GM20000 (cell line): ENCODE measurements at places on chromosomes 2 and 18.

DNA sequence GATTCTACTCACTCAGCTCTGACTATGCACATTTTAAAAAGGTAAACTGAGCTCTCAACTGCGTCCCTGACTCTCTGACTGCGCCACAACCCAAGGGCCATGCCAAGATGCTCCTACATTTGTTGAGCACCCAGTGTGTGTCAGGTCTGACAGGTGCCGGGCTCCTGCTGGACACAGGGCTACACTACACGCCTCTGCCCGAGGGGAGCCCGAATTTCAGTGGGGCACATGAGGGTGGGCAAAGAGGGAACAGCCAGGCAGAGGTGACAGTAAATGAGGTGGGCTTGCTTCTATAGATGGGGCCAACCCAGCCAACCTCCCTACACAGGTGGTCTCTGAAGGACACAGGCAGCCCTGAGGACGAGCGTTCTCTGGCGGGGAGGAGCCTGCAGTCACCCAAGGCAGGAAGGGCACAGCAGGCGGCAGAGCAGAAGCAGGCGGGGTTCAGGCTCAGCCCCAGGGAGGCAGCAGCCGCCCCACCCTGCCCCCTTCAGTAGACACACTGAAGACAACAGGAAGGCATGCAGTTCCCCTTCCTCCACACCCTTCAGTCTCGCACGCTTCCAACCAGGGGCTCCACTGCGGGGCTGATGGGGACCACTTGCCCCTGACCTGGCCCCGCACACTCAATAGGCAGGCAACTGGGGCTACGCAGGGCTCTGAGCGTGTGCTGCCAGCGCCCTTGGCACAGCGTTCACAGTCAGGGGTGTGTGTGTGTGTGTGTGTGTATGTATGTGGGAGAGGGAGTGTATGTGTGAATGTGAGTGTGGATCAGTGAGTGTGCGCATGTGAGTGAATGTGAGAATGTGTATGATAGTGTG is 98.4 kb downstream of the UXS1 start:
- DNase-seq, result no peak

GRCh38 chr18:46711444-46711863 is 45.4 kb downstream of the ST8SIA5 start:
- DNase-seq, result peak; percentile 33

DNA sequence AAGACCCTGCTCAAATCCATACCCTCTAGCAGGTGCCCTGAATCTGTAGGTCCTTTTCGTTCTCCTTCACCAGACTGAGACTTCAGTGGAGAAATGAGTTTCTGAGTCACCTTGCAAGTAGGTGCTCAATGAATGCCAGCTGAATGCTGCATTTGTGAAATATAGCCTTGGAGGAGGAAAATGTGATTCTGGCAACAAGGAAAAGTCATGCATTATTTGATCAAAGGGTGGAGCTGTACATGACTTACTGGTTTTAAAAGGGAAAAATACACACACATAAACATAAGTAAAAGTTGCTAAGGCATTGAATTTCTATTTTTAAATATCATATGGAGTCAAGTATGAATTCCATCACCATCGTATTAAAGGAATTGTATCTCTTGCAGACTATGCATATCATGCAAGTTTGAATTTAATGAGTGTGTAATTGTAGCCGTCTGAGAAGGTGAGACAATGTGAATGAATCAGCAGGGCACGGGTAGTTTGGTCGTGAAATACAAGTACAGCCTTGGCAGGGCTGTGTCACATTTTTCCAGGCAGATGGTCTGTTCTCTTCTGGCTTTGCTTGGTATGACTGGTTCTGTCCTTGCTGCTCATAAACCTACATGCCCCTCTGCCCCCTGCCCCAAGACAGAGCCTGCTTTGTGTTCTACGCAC is 160.8 kb downstream of the COL6A3 start:
- DNase-seq, result no peak

GRCh38 chr18:27843783-27844777 is 332.9 kb downstream of the CDH2 start:
- no peak for DNase-seq

DNA sequence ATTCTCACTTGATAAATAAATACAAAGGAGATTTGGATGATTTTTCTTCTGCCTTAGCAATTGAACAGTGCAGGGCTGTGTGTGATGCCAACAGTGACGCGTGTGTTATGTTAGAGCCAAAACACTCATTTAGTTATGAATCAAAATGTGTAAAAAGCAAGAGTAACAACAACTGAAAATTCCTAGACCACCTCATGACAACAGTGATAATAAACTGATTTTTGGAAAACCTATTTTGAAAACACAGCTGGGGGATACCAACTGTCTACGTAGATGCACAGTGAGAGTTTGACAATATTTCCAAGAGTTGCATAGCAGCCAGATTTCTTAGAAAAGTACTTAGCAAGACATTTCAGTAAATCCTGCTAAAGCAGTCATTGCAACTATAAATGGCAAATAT is 323.9 kb downstream of the GALR1 start:
- DNase-seq, result no peak

DNA sequence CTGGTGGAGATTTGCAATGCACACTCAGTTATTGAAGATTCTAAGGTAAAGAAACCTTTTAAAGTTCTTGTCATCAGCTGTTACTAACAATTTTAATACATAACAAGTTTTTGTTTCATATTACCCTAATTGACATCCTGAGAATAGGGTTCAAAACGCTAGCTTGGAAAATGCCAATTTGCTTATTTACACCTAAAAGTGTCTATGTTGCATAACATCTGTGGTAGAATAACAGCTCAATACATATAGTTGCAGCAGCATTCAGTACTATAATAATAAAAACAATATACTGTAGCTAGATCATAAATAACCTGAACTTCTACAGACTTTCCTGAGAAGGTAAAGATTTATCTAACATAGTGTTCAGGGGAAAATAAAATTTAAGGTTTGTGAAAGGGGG is 219.0 kb downstream of the OSR1 start:
- no peak for DNase-seq

DNA sequence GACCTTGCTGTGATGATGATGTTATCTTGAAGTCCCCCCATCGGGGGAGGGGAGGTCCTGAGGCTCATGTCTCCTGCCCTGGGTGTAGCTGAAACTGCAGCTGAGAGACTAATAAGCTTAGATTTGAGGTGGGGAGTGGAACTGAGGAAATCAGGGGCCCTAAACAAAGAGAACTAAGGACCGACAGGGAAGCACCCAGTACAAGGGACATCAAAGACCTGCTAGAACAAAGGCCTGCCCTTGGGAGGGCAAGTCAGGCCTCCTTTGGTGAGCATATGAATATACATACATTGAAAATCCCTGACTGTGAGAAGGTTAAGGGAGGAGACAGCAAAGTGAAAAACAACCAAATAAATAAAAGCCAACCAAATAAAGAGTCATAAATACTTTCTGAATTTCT is 1132.5 kb upstream of the CELF4 start:
- DNase-seq, result no peak

DNA sequence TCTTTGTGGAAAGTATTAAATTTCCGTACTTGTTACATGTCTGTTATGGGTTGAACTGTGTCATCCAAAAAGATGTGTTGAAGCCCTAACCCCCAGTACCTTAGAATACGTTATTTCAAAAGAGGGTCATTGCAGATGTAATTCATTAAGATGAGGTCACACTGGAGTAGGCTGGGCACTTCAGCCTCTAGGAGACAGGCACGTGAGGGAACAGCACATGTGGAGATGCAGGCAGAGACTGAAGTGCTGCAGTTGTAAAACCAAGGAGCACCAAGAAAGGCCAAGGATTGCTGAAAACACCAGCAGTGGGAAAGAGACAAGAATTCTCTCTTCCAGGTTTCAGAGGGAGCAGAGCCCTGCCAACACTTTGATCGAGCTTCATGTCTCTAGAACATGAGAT is 4.6 kb upstream of the RHBDD1 start:
- no peak for DNase-seq

DNA sequence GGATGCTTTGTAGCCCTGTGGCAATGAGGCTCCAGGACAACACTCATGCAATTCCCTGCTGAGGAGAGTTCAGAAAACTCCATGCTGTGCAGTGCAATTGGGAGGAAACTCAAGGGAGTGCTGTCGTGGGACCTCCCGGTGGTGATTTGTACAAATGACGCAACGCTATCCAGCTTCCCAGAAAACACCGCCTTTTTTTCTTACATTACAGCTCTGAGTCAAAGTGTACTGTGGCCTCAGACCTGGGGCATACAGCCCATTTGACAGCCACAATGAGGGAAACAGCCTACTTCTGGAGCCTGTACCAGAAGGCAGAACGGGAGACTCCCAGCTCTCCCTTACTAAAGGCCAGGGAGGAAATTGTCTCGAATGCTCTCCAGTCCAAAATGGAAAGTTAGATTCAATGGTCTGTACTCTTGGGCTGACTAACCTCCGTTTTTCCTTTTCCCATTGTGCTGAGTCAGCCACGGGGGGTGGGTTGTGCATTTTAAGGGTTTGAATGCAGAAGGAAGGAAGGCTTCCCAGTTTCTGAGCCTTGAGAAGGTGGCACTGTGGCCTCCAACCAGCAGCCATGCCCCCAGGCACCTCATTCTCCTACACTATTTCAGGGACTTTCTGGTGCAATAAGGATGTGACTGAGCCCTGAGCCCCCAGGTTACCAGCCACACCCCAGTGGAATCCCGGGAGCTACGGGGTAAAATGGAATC is 16.4 kb upstream of the CYP1B1 start:
- no peak for DNase-seq

DNA sequence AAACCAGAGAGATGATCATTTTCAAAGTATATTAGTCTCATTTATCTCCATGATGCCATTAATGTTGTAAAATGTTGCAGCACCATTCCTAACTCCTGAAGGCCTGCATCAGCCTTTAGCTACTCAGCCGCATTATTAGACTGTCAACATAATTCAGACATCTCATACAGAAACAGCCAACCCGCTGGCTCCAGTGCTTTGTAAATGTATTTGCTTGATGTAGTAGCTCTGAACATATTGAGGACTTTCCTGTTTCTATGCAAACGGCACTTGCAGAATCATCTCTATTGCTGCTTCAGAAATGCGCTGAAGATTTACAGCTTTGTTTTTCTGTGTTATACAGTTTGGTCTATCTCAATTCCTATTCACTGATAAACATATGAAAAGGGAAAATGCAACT is 372.2 kb downstream of the DSEL start:
- DNase-seq, result no peak

GRCh38 chr2:226898897-226899296 is 63.0 kb downstream of the RHBDD1 start:
- DNase-seq, result no peak

DNA sequence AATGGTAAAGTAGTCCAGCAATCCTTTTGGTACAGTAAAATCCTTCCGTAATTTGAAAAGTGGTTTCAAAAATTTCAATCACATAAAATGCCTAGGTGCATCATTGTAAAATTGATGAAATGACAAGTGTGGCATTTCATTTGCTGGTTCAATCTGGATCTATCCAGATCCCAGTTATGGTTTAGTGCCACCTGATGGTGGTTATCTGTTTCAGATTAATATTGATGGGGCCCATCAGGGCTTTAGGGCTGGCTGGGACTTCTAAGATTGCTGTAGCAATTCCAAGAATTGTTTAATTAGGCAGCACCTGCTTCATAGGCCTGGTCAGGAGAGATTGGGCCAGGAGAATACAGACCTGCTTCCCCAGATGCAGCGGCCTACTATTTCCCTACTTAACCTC is 55.5 kb upstream of the PIK3C3 start:
- DNase-seq, result no peak

GRCh38 chr2:136183097-136183496 is 65.1 kb upstream of the CXCR4 start:
- DNase-seq, result no peak

DNA sequence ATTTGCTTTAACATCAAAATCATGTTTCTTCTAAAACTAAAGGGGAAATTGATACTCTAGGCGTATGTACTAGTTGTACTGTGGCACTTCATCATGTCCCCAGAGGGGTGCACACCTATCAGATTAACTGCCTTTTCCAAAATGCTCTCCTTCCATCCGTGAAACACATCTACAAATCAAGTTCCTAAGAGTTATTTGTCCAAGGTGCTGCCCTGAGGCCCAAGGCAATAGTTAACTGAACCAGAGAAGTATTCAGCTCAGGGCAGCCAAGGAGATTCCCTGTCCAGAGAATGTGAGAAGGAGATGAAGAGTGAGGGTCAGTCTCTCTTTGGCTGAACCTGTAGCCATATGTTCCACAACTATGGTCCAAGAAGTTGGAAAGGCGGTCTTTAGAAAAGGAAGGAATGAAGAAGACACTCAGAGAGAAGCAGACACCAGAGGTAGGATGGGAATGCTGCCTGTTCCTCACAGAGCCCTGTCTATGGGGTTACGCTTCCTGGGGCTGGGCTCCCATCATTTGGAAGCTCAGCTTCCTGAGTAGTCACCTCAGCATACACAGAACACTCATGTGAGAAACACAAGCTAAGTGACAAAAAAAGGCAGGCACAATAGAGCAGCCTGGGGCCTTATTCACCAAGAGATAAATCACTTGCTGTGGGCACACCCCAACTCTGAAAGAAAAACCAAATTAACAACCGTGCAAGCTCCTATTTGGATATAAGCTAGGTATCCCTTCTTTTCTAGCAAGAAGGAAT is 55.6 kb downstream of the ANKRD44 start:
- DNase-seq, result no peak

- DNase-seq, result peak; percentile 64
These were observed 24.7 kb upstream of the PNPT1 start for GRCh38 chr2:55718165-55719008.

DNA sequence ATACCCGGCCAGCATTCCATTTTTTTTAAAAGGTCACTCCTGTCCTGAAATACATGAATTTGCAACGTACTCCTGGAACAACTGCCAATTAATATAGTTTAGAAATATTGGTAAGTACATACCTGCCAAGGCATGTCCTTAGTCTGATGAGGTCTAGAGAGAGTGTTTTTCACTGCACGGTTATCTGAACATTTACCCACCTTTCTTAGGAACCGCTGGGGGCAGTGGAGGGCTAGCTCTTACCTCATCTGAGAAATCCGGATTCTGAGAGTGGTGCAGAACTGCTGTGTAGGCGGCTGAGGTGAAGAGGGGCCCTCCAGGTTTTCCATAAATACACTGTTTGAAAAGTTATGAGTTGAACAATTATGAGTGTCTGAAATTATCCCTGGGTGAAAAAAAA is 133.1 kb upstream of the CCDC195 start:
- DNase-seq, result peak; percentile 10

- no peak for DNase-seq
These were observed 51.3 kb downstream of the C2orf76 start for GRCh38 chr2:119315241-119315925.

GRCh38 chr2:69010437-69011194 is 2.4 kb upstream of the ANTXR1 start:
- no peak for DNase-seq

- no peak for DNase-seq
These were observed 36.1 kb downstream of the TRPM8 start for GRCh38 chr2:233953087-233953801.
